ENCODE measurements at places on chromosomes 4 and X. TPM values are rescaled to one million over a fixed set of nuclear protein-coding genes. Genes with fewer than 3 reads are reported as not detected.

The SH3D19 gene
- total RNA-seq, result 9.8 TPM

The FTSJ1 gene
- total RNA-seq, result 34.9 TPM

The WAS gene
- 0.74 TPM for total RNA-seq

The BST1 gene
- 2.7 TPM for total RNA-seq

The SMARCA1 gene
- total RNA-seq, result 69.1 TPM

The CXCL5 gene
- 0.25 TPM for total RNA-seq

The HSD17B10 gene
- 22.1 TPM for total RNA-seq

The FHIP1A gene
- total RNA-seq, result 3.7 TPM

The GPR50 gene
- not detected for total RNA-seq

The TCEAL7 gene
- total RNA-seq, result 88.5 TPM

The PABPC1L2A gene
- total RNA-seq, result 1.7 TPM

The PPP4R3C gene
- not detected for total RNA-seq

The EXOC1L gene
- not detected for total RNA-seq

The IBSP gene
- under 0.01 TPM for total RNA-seq

The GRIA3 gene
- 57.3 TPM for total RNA-seq

The CCNB3 gene
- 0.25 TPM for total RNA-seq

The RASSF6 gene
- total RNA-seq, result under 0.01 TPM

The SOWAHD gene
- 0.25 TPM for total RNA-seq
